Activated naive CD4-positive, alpha-beta T cell treated with anti-CD3 and anti-CD28 coated beads for 36 hours (primary cell): ENCODE measurements at places on chromosomes 2 and 18. TPM values are rescaled to one million over a fixed set of nuclear protein-coding genes. Genes with fewer than 3 reads are reported as not detected.
A peak's percentile ranks its signal among the peaks of the same experiment; 100 is the strongest.

The LYG2 gene
- total RNA-seq: not detected

- H3K4me1 ChIP-seq: no peaks in the 10 kb centered on the region
- H3K4me3 ChIP-seq: no peak overlapping the region
- H3K27me3 ChIP-seq: no peaks in the 10 kb centered on the region
- DNase-seq: no peak
- H3K36me3 ChIP-seq: no peaks in the 10 kb centered on the region
These were observed 56.2 kb upstream of the B3GNT7 start for GRCh38 chr2:231339316-231339715.

- peak; percentile 91 for DNase-seq
- peak overlapping the region; percentile 83 for H3K27ac ChIP-seq
- peak overlapping the region; percentile 16 for H3K4me3 ChIP-seq
- H3K36me3 ChIP-seq: no peaks in the 10 kb centered on the region
- no peaks in the 10 kb centered on the region for H3K27me3 ChIP-seq
These were observed 33.2 kb upstream of the FOSL2 start for GRCh38 chr2:28359222-28360057.

DNA sequence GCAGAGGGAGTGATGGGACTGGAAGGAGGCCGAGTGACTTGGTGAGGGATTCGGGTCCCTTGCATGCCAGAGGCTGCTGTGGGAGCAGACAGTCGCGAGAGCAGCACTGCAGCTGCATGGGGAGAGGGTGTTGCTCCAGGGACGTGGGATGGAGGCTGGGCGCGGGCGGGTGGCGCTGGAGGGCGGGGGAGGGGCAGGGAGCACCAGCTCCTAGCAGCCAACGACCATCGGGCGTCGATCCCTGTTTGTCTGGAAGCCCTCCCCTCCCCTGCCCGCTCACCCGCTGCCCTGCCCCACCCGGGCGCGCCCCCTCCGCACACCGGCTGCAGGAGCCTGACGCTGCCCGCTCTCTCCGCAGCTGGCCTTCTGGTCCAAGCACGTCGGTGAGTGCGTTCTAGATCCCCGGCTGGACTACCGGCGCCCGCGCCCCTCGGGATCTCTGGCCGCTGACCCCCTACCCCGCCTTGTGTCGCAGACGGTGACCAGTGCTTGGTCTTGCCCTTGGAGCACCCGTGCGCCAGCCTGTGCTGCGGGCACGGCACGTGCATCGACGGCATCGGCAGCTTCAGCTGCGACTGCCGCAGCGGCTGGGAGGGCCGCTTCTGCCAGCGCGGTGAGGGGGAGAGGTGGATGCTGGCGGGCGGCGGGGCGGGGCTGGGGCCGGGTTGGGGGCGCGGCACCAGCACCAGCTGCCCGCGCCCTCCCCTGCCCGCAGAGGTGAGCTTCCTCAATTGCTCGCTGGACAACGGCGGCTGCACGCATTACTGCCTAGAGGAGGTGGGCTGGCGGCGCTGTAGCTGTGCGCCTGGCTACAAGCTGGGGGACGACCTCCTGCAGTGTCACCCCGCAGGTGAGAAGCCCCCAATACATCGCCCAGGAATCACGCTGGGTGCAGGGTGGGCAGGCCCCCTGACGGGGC is 4.6 kb downstream of the PROC start:
- no peaks in the 10 kb centered on the region for H3K36me3 ChIP-seq
- H3K4me1 ChIP-seq: peaks cover 10% of the 10 kb centered on the region
- no peak overlapping the region for H3K27ac ChIP-seq
- no peak for DNase-seq

DNA sequence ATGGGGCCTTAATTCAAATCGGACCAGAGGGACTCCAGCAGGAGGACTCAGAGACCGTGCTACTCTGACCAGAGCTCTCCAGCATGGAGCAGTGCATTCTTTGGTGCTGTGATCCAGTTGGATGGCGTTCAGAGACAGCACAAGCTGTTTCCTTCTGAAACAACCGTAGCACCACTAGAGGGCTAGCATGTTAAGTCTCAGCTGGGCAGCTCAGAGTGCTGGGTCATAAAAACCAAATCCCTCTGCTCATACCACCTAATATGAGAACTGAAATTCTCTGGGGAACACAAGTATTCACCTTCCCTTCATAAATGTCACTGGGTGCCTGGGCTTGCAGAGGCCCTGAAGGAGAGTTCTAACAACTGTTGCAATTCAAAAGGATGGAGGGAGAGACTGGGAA is 97.7 kb upstream of the TFCP2L1 start:
- no peaks in the 10 kb centered on the region for H3K4me1 ChIP-seq
- H3K4me3 ChIP-seq: no peak overlapping the region
- no peak overlapping the region for H3K27ac ChIP-seq
- no peak for DNase-seq
- peaks cover 25% of the 10 kb centered on the region for H3K36me3 ChIP-seq

The GREB1 gene
- total RNA-seq: 0.42 TPM

The CEBPZOS gene
- 30.7 TPM for total RNA-seq

The RAPGEF4 gene
- total RNA-seq: 0.35 TPM

DNA sequence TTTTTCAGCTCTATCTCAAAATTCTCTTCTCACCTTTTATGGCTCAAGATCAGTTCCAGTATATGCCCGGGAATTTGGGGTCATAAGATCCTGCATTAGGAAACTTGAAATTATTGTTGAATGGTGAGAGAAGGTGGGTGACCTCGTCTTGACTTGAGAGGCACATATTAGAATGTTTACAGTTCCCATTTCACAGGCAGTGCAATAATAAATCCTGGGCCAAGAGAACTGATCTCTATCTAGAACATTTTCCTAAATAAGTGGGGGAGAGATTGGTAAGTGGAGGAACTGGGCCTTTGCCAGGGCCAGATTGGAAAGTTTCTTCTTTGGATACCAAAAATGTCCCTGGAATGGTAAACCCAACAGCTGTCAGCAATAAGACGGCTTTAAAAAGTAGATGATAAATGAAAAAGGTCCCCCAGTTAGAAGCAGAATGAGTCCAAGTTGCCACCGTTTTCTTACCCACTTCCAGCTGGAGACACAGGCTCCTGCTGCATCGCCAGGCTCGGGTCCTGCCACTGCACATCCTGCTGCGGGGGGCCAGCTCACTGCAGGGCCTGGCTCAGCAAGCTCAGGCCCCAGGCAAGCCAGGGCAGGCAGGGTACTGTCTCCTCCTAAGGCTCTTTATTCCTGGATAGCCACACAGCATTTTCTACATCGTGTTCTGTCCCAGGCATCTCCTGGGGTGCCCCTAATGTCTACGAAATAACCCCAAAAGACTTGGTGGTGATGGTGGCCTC is 126.4 kb upstream of the EPAS1 start:
- H3K4me3 ChIP-seq: no peak overlapping the region
- H3K27ac ChIP-seq: no peak overlapping the region
- DNase-seq: no peak
- no peaks in the 10 kb centered on the region for H3K27me3 ChIP-seq

DNA sequence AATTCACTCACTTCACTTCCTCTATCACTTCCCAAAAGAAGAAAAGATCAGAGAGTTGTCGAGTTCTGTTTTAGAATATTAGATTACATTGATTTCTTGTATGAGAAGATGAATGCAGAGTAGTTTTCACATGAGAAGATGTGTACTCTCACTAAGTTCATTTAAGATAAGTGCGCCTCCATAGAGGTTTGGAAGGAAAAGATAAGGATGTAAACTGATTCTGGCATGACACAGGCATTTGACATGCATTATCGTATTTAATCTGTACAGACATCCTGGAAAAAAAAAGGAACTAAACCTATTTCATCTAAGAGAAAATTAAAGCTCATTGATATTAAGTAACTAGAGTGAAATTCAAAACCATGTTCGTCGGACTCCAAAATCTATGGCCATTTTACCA is 152.2 kb upstream of the CRIM1 start:
- H3K27ac ChIP-seq: no peak overlapping the region
- H3K27me3 ChIP-seq: peaks cover 1% of the 10 kb centered on the region
- H3K4me3 ChIP-seq: no peak overlapping the region

- DNase-seq: no peak
- H3K4me3 ChIP-seq: no peak overlapping the region
- H3K27me3 ChIP-seq: peaks cover 5% of the 10 kb centered on the region
- H3K27ac ChIP-seq: no peak overlapping the region
These were observed 72.4 kb downstream of the RHOB start for GRCh38 chr2:20519309-20519708.

The SATB2 gene
- 0.44 TPM for total RNA-seq

The GREB1L gene
- not detected for total RNA-seq

The CIB4 gene
- not detected for total RNA-seq

The ALLC gene
- not detected for total RNA-seq

The ANKRD30BL gene
- total RNA-seq: not detected

- H3K27me3 ChIP-seq: peaks cover 11% of the 10 kb centered on the region
- no peak overlapping the region for H3K27ac ChIP-seq
- DNase-seq: no peak
- peaks cover 37% of the 10 kb centered on the region for H3K4me1 ChIP-seq
- H3K4me3 ChIP-seq: peak overlapping the region; percentile 28
These were observed 51.2 kb downstream of the SLC4A1AP start for GRCh38 chr2:27714851-27715291.

The CPLX4 gene
- not detected for total RNA-seq

DNA sequence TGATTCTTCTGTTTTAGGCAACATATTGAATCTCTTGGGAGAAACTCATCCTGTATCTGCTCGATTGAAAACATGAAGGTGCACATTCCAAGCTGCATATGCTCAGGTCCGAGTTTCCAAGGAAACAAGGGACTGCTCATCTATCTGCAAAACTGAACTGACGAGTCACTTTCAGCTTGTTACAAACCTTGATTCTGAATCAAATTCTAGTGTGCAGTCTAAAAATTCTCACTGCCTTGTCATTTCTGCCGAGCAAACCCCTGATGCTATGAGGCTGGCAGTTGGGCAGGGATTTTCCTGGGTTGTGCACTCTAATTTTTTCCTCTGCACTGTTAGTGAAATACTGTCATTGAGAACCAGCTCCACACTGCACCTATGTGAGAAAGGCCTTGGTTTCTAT is 101.3 kb upstream of the ETAA1 start:
- DNase-seq: no peak
- peaks cover 11% of the 10 kb centered on the region for H3K27me3 ChIP-seq
- H3K4me3 ChIP-seq: no peak overlapping the region
- H3K27ac ChIP-seq: no peak overlapping the region
- H3K4me1 ChIP-seq: no peaks in the 10 kb centered on the region

DNA sequence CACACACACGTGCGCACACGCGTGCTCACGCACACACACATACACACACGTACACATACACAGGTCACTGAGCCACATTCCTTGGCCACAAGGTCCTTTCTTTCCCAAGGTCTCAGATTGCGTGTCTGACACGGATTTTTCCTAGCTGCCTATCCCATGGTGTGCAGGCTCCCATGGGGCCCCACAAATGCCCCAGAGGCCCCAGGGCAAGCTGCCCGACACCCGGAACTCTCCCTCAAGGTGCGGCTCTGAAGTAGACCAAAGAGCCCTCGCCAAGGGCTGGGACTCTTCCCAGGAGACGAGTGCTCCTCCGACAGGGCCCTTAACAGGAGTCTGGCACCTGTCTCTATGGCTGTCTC is 46.7 kb downstream of the SDC1 start:
- no peak for DNase-seq
- H3K4me1 ChIP-seq: no peaks in the 10 kb centered on the region
- H3K4me3 ChIP-seq: no peak overlapping the region
- no peaks in the 10 kb centered on the region for H3K36me3 ChIP-seq

The MREG gene
- 3.1 TPM for total RNA-seq

The CPO gene
- not detected for total RNA-seq

The IL18R1 gene
- total RNA-seq: 17.1 TPM
